Activated CD4-positive, alpha-beta T cell treated with anti-CD3 and anti-CD28 coated beads, Interleukin-2, amount 50 U/mL, for 24 hours (primary cell): ENCODE measurements at places on chromosomes 11 and 22.

DNA sequence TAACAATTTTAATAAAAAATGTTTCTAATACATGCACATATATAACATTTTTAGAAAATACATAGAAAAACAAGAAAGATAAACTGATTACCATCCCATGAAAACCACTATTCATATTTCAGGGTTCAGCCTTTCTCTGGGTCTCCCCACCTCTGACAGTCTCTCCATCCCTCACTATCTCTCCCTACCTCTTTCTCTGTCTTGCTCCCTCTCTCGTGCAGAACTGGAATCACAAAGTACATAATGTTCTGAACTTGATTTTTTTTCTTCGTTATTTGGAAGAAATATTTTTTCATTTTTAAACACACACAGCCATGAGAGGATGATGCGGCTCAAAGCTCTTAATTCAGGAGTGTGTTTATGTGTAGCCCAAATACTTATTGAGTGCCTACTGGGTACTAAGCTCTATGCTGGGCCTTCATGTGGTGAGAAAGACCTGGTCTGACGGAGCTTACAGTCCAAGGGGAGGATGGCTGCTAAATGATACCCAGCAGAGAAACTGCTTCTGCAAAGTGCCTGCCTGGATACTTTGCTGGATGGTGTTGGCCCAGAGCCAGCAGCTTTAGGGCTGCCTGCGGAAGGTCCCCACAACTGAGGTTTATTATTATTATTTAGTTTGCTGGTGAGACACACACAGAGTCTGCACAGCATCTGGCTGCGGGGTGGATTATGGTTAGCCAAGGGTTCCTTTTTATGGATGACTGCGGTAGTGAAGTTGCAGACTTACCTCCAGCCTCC is 42.6 kb downstream of the SC5D start:
- DNase-seq = no peak

GRCh38 chr22:36520423-36520822 is 8.5 kb downstream of the EIF3D start:
- DNase-seq = no peak

DNA sequence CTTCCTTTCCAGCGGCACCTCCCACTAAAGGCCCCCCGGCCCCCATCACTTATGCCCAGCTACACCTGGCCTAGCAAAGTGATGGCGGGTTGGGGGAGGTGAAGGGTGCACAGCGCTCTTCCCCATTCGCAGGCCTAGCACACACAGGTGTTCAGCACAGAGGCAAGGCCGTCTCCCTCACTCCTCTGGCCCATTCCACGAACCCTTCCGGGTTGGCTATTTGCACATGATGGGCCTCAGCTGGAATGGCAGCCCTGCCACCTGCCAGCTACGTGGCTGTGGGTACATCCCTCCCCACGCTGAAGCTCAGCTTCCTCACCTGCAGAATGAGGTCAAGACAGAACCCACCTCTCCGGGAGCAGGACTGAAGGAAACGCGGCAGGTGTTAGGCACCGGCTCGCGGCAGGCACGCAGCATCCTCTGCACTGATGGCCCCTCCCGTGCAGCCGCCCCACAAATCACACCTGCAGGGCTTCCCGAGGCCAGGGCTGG is 4.8 kb downstream of the KIAA0930 start:
- DNase-seq = no peak

DNA sequence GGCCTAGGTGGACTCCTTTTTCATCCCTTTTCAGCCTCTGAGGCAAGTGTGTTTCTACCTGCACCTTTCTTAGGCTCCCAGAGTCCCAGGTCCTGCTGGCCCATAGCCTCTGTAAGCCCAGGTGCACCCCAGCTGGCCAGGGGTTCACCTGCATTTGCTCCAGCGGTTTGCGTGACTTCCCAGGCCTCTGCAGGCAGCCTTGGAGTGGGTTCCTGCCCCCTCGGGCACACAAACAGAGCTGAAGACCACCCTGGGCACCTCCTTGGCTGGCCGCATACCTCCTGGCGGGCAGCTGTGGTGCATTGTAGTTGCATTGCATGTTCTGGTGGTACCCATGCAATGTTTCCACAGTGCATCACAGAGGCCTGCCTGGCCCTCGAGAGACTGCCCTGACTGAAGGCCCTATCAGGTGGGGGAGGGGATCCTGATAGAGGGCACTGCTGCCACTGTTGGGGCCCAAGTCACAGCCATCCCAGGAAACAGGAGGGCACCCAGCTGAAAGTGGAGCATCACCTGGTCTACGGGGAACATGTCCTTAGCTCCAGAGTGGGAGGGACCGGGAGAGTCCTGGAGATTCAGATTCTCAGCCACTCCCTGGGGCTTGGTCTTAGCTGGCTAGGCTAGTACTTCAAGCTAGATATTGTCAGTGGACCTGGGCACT is 14.1 kb downstream of the SHISA8 start:
- DNase-seq = no peak

- DNase-seq = no peak
These were observed 733.5 kb upstream of the CCDC90B start for GRCh38 chr11:84019571-84020194.

- DNase-seq = no peak
These were observed 69.4 kb downstream of the MRTFA start for GRCh38 chr22:40567106-40567505.

DNA sequence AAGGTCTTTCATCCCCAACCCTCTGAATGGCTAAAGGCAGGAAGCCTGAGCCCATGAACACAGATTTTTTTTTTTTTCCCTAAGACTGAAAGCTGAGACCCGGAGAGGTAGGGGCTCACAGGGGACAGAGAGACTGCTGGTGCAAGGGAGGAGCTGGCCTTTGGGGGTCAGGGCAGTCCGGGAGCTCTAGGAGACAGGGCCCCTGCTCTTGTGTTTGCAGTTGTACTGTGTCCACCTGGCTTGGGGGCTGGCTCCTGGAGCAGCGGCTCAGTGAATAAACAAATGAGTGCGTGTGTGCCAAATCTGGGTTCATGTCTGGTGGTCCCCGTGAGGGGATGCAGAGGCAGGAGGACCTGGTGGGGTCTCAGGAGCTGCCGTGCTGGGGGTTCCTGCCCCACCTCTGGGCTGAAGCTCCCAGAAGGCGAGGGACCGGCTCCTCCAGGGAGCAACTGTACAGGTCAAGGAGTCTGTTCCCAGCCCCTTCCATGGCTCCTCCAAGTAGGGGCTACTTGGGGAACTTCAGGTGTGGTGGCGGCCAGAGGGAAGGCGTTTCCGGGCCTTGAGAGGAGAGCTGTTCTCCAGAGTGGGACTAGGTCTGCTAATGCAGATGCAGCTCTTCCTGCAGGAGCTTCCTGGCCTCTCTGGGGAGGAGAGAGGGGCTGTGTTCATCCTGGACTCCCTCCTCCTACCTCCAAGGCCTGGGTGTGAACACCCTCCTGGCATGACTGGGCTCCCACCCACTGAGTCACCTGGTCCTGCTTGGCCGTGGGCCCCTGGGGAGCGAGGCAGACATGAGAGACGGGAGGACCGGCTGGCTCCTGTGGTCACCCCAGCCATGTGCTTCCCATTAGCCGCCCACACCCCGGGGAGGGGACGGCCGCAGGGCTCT is 57.6 kb downstream of the FBXO7 start:
- no peak for DNase-seq

- DNase-seq = no peak
These were observed 7.6 kb downstream of the DDIAS start for GRCh38 chr11:82909015-82909640.

DNA sequence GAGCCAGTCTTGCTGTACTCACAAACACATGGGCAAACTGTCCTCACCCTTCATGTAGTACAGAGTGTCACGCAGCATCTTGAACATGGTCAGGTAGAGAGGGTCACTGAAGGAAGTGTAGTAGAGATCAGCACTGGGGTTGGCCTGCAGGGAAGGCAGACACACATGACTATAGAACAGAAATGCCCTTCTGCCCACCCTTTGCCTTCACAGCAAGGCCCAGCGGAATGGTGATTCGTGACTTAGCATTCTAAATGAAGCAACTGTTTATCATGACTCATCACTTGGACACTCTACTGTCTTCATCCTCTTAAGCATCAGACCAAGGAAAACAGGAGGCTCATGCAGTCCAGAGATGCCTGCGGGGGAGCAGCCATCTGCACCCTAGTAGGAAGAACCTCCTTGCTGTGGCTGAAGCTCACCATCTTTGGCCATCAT is 33.4 kb downstream of the SERPIND1 start:
- DNase-seq = no peak

DNA sequence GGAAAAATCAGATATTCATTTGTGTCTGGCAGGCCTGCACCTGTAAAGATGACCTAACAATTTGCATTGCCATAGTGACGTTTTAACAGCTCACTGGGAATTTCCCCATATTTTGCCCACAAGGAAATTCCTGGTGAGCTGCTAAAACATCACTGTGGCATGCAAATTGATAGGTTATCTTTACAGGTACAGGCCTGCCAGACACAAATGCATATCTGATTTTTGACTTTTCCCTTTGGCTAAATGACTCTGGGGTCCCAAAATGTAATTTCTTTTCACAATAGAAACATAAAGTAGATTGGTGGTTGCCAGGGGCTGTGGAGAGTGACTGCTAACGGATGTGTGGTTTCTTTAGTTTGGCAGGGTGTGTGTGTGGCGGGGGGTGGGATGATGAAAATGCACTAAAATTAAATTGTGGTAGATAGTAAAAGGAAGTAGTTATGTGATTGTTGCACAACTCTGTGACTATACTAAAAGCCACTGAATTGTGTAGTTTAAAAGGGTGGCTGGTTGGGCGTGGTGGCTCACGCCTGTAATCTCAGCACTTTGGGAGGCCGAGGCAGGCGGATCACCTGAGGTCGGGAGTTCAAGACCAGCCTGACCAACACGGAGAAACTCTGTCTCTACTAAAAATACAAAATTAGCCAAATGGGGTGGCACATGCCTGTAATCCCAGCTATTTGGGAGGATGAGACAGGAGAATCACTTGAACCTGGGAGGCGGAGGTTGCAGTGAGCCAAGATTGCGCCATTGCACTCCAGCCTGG is 18.5 kb upstream of the FEZ1 start:
- DNase-seq = peak; percentile 59
